ENCODE measurements at places on chromosomes 3 and 15.

DNA sequence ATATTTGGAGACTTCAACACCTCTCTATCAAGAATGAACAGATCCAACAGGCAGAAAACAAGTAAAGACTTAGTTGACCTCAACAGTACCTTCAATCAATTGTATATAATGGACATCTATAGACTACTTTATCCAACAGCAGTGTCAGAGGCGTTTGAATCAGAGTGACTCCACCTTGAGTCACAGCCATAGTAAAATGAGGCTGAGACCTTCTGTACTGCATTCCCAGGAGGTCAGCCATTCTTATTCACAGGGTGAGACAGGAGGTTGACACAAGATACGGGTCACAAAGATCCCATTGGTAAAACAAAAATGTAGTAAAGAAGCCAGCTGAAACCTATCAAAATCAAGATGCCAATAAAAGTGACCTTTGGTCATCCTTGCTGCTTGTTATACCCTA lies 299.8 kb downstream of the CNTN3 start:
- no peak for DNase-seq

GRCh38 chr3:37050282-37050681 lies 57.0 kb downstream of the MLH1 start:
- no peak for DNase-seq

- DNase-seq, result no peak
Observed at GRCh38 chr3:127064391-127065137, 81.6 kb downstream of the PLXNA1 start.

- DNase-seq, result no peak
Observed at GRCh38 chr3:34008191-34008590, 209.8 kb downstream of the PDCD6IP start.

DNA sequence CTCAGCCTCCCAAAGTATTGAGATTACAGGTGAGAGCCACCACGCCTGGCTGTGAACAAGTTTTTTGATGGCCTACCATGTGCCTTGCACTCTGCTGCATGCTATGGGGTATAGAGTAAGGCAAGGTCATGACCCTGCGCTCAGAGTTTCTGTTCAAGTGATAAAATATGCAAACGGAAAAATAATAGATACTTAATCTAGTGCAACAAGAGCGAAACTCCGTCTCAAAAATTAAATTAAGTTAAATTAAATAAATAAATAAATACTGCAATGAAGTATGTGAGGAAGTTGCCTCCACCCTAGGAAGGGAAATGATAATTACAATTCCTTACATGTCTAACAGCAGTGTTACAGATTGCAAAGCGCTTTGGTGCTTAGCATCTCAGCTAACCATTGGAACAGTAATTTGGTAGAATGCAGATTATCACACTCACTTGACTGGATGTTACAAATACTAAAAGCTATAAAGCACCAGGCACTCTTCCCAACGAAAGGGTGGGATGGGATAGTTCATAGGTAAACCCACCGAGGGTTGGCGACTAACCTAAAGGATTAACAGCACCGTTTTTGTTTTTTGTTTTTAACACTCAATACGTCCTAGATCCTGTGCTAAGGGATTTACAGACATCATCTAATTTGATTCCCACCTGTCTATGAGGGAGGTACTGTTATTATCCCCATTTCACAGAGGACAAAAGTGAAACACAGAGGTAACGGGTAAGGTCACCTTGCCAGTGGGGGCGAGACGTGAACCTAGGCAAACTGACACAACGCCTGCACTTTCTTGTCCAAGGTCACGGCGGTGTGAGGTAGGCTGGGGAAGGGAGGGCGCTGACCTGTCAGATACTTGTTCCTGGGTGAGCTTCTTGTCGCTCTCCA lies 793 bp upstream of the FANCD2 start:
- no peak for DNase-seq
